ENCODE measurements at places on chromosomes 1 and 21.
A peak's percentile ranks its signal among the peaks of the same experiment; 100 is the strongest.

DNA sequence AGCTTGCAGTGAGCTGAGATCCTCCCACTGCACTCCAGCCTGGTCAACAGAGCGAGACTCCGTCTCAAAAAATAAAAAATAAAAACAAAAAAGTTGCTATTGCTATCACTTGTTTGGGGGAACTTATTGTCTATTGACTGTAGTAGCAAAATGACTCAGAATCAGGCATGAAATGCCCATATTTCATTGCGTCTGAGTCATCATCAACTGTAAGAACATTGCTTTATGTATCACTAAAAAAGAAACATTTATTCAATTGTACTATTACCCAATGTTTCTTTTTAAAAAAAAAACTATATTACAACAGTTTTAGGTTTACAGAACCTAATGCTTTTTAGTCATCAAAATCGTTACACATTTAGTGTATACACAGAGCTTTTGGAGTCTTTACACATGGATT, 91.0 kb upstream of the FMN2 start:
- DNase-seq, result peak; percentile 68

DNA sequence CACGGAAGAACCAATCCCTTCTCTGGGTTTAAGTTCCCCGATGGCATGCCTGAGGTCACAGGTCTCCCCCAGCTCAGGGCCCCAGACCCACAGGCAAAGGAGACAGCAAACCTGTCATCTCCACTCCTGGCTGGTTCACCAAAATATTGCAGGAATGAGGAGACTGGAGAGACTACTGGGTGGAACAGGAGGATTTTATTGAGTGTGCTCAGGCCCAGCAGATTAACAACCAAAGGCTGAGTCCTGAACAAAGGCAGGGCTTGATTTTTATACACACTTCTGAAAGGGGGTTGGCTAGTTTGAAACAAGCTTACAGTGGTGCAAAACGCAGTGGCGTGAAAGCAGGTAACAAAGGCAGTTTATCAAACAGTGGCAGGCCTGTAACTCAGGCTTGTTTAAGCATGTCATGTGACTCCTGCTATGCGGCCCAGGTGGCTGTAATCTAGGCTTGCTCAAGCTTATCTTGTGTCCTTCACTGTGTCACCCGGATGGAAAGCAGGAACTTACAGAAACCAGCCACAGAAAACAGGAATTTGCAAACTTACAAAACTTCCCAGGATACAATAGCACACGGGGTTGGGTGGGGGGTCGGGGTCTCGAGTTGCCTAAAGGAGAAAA, 27.4 kb upstream of the KCNJ15 start:
- DNase-seq, result no peak

- DNase-seq, result no peak
Observed at GRCh38 chr1:4494558-4494957, 159.9 kb upstream of the AJAP1 start.

- no peak for DNase-seq
Observed at GRCh38 chr1:21383785-21384401, 56.0 kb upstream of the NBPF3 start.

DNA sequence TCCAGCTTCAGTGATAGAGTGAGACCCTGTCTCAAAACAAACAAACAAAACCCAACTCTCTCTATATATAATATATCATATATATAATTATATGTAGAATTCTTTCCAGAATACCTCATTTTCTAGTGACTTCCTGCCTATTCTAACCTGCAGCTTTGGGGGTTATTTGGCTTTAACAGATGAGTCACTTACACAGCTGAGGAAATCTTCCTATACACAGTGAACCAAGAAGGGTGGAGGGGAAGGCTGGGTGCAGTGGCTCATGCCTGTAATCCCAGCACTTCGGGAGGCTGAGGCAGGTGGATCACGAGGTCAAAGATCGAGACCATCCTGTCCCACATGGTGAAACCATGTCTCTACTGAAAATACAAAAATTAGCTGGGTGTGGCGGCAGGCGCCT, 9.2 kb downstream of the RAB29 start:
- peak; percentile 54 for DNase-seq

GRCh38 chr1:72375226-72375625, 92.9 kb upstream of the NEGR1 start:
- DNase-seq, result no peak

GRCh38 chr1:235998812-235999211, 66.1 kb downstream of the NID1 start:
- no peak for DNase-seq

- DNase-seq, result peak; percentile 81
Observed at GRCh38 chr1:225813214-225813964, 3.5 kb downstream of the EPHX1 start.
